ENCODE measurements at places on chromosomes 4 and X.

DNA sequence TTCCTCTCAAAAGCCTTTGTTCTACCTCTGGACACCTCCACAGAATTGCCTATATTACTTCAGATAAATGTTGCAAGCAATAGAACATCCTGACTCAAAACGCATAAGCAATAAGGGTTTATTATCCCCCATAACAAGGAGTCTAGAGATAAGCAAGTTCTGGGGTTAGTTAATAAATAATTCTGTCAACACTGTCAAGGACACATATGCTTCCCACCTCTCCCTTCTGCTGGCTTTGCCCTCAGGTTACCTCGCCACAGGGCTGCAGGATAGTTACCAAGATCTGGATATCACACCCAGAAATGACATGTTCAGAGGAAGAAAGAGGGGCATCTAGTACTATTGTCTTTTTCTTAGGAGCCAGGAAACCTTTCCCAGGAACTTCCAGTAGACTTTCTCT is 14.0 kb upstream of the DUSP21 start:
- DNase-seq: no peak

- peak; percentile 33 for DNase-seq
These were observed 88.6 kb downstream of the HPRT1 start for GRCh38 chrX:134548257-134549201.

- no peak for DNase-seq
These were observed 1.2 kb downstream of the PHF8 start for GRCh38 chrX:54043056-54043455.

DNA sequence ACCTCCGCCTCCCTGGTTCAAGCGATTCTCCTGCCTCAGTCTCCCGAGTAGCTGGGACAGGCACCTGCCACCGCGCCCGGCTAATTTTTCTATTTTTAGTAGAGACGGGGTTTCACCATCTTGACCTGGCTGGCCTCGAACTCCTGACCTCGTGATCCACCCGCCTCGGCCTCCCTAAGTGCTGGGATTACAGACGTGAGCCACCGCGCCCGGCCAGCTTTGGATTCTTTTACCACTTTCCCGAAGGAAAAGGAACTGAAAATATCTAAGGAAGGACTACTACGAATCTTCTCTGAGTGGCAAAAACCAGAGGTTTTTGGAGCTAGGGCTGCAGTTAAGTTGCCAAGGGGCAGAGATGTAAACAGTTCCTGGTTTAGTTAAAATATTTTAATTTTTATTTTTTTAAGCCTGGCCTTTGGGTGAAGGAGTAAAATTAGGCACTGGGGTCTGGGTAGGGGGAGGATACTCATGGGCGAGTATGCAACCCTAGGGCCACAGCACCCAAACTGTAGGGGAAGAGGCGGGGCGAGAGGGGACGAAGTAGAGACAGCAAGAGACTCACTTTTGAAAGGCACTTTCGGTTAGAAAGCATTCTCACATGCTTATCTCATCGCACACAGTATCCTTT is 525 bp upstream of the CISD2 start:
- peak; percentile 31 for DNase-seq

DNA sequence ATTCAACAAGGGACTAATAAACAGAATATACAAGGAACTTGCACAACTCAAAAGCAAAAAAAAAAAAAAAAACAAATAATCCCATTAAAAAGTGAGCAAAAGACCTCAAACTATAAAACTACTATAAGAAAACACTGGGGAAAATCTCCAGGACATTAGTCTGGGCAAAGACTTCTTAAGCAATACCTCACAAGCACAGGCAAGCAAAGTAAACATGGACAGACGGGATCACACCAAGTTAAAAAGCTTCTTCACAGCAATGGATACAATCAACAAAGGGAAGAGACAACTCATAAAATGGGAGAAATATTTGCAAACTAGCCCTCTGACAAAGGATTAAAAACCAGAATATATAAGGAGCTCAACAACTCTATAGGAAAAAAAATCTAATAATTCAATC is 17.1 kb upstream of the BMP15 start:
- DNase-seq: no peak

- DNase-seq: no peak
These were observed 76.2 kb upstream of the UNC5C start for GRCh38 chr4:95625020-95625419.

GRCh38 chrX:72020788-72021187 is 110.1 kb downstream of the NHSL2 start:
- DNase-seq: peak; percentile 21

DNA sequence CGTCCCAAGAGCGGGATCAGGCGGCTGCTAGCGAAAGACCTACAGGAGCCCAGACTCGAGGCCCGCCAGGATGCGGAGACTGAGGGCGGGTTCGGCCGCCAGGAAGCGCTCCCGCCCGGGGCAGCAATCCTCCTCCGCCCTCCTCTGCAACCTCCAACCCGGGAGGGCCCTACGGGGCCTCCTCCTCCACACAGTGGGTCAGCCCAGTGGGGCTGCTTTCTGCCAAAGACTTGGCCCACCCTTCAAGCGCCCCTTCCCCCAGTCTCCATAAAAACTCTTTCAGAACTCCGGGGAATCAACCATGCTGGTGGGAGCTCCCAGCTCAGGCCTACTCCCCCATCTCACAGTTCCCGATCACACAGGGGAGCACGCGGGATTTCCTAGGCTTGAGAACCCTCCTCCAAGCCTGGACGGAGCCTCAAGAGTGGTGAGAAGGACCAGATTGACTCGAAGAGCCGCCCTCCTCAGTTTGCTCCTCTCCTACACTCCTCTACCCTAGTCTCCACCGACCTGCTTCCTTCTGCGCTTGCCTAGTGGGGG is 77.5 kb downstream of the RLIM start:
- DNase-seq: no peak

GRCh38 chrX:117989512-117989911 is 127.1 kb downstream of the KLHL13 start:
- no peak for DNase-seq

GRCh38 chr4:187908079-187908561 is 87.5 kb upstream of the ZFP42 start:
- DNase-seq: no peak

GRCh38 chr4:151099976-151100417 is 569 bp downstream of the RPS3A start:
- DNase-seq: no peak

DNA sequence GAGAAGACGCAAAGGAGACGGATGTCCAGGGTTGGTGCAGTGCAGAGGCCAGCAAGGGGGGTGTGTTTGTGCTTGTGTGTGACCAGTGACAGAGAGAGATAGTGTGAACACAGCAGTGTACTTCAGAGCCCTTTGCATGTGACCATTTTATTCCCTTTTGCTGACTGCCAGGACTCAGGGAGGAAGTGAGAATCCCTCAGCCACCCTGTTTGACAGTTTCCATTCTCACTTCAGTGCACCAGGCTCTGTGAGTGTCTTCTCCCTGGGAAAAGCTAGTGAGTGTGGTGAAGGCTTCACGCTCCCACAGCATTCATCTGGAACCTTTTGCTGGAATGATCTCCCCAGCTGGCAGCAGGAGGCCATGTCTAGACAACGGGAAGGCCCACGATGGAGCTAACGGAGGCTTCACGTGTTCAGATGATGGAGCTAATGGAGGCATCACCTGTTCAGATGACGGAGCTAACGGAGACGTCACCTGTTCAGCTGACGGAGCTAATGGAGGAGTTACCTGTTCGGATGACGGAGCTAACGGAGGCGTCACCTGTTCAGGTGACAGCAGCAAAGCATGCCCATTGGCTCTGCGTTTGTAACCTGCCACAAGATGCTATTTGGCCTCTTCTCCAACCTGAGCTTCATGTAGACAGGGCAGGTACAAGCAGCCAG is 195.4 kb downstream of the AFAP1 start:
- no peak for DNase-seq

DNA sequence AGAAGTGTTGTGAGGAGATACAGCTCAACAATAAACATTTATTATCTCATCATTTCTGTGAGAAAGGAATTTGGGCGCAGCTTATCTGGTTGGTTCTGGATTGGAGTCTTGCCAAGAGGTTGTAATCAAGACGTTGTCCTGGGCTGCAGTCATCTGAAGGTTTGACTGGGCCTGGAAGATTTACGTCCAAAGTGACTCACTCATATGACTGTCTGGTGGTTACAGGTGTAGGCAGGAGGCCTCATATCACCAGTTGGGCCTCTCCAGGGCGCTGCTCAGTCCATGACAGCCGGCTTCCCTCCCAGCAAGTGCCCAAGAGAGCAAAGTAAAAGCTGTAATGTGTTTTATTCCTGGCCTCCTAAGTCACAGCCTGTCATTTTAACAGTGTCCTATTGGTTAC is 106.3 kb downstream of the USP46 start:
- no peak for DNase-seq

DNA sequence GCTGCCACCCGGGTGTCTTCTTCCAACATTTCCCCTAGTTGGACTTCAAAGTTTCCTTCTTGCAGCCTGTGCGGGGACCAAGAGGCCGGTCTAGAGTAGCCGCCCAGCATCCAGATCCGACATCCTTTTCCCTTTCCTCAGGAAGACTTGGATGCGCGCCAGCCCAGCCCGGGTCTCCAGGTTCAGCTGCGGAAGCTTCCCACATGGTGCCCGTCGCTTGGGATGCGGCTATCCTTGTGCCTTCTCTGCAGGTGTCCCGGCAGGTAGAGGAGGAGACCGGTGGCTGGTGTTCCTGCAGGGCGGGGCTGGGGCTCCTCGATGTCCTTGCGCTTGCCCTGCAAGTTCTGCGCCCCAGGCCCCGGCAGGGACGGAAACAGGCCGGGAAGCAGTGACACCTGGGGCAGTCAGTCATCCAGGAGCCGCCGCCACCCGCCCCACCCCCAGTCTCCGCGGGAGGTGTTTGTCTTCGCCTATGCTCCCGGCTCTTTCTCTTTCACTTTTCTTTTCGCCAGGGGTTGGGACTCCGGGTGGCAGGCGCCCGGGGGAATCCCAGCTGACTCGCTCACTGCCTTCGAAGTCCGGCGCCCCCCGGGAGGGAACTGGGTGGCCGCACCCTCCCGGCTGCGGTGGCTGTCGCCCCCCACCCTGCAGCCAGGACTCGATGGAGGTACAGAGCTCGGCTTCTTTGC is at the start of gene IL15:
TSS of gene IL15 (plus strand) at position 502 of the 689 bp plus-strand sequence. CDS start 82,882 bp downstream, outside the sequence.
- DNase-seq: peak; percentile 87

- no peak for DNase-seq
These were observed 52.3 kb upstream of the PDK3 start for GRCh38 chrX:24412637-24413363.

DNA sequence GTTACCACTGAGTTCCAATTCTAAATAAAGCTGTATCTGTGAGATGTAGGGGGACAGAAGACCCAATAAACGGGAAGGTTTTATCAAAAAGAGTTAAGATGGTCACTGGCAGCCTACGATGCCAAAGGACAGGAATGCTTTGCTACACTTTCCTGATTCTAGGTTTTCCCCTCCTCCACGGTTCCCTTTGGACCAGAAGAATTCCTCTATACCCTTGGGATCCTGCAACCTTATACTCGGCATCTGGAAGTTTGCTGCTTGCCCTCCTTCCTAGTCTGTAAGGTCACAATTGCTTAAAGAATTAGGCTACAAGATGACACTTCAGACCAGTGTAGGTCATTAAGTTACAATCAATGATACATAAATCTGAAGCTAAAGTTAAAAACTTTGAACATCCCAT is 64.3 kb downstream of the SCML2 start:
- no peak for DNase-seq

DNA sequence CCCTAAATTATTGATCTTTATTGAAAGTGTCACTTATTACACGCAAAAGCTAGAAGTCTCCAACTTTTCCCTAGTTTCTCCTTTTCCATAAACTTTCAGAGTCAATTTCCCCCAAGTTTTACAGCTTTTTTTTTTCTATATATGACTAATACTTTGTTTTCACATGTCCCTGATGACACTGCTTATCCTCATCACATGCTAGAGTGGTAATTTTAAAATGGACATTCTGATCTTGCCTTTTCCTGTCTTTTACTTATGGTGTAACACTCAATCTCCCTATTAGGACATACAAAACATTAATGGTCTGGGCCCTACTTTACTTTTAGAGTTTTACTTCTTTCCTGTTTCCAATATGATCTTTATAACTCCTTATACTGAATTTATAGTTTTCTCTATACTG is 112.6 kb downstream of the ANK2 start:
- DNase-seq: no peak

GRCh38 chr4:55348466-55348865 is 2.4 kb downstream of the SRD5A3 start:
- no peak for DNase-seq

- no peak for DNase-seq
These were observed 331.7 kb upstream of the ADGRL3 start for GRCh38 chr4:60868232-60868960.

DNA sequence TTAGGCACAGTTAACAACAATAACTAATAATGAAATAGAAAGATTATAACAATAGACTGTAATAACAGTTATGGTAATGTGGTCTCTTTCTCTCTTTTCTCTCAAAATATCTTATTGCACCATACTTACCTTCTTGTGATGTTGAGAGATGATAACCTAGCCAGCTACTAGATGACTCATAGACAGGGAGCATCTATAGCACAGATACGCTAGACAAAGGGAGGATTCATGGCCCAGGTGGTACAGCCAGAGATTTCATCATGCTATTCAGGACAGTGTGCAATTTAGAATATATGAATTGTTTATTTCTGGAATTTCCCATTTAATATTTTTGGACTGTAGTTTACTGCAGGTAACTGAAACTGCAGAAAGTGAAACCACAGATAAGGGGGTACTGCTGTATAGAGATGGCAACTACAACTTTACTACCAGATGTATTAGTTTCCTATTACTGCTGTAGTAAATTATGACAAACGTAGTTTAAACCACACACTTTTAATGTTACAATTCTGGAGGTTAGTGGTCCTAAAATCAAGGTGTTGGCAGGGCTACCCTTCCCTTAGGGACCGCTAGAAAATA is 41.8 kb upstream of the MAGED1 start:
- DNase-seq: no peak

DNA sequence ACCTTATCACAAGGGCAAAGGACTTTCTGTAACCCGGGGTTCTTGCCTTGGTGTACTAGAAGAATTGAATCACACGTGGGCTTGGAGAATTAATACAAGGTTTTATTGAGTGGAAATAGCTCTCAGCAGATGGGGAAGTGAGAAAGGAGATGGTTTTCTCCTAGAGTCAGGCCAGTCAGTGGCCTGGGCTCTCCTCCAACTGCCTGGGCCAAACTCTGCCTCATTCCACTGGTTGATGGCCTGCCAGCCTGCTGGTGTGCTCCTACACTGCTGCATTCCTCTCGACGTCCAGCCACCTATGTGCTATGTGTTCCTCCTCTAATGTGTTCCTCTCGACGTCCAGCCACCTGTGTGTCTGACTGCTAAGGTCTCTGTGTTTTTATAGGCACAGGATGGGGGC is 35.3 kb upstream of the SPIN2A start:
- no peak for DNase-seq

DNA sequence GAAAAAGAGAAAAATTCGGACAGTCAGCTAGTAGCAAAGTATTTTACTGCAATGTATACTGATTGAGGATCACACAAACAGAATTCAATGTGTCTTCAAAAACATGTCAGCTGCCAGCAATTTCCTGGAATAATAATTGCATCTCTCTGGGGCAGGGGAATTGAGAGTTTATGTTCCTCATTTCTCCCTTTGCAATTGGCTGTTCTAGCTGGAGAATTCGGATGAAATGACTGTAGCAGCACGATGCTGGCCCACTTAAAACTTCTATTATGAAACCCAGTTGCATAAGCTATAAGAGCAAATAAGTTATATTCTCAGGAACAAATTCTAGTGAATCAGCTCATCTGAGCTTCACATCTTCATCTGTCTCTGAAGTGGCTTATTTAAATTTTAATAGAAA is 99.9 kb upstream of the CPEB2 start:
- DNase-seq: no peak
